ENCODE measurements at places on chromosomes 7 and 10.

GRCh38 chr10:78455811-78456210 is 422.1 kb downstream of the RPS24 start:
- DNase-seq: no peak

- no peak for DNase-seq
Observed at GRCh38 chr7:38329340-38329739, 55.9 kb upstream of the TARP start.

DNA sequence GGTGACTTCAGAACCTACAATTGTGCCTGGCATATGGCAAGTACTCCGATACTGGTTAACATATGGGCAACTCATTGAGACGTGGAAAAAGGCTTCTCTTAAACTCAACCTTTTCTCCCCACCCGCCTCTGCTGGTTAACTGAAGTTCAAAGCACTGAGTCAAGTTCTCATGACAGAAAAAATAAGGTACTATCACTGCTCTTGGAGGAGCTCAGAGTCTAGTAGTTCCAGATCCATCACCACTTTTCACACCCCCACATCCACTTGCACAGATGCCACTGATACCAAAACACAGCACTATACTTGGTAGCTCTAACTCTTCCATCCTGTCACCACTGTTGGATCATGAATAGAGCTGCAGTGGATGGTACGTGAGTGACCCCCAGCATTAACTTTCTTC is 36.2 kb downstream of the CCDC6 start:
- DNase-seq: no peak

GRCh38 chr7:23971031-23971430 is 261.0 kb downstream of the STK31 start:
- no peak for DNase-seq

GRCh38 chr10:103699611-103700435 is 155.6 kb downstream of the SH3PXD2A start:
- no peak for DNase-seq

DNA sequence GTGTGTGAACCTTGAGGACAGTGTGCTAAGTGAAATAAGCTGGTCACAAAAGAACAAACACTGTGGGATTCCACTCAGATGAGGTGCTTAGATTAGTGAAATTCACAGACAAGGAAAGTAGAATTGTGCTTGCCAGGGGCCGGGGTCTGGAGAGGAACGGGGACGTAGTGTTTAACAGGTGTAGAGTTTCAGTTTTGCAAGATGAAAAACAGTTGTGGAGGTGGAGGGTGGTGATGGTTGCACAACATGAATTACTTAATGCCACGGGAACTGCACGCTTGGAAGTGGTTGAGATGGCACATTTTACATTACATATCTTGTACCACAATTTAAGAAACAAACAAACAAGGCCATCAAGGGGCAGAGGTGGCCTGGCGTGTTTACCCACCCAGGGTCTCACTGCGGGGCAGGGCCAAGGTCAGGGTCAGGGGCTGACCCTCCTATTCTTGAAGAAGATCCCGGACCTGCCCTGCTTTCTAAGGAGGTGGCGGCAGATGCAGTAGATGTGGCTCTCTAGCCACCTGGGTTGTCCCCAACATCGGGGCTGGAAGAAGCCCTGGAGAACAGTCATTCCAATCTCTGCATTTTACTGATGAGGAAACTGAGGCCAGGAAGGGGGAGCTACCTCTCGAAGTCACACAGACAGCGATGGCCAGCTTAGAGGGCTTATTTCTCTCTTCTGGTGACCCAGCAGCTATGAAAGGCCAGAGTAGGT is 91.5 kb upstream of the LRRC4 start:
- no peak for DNase-seq

DNA sequence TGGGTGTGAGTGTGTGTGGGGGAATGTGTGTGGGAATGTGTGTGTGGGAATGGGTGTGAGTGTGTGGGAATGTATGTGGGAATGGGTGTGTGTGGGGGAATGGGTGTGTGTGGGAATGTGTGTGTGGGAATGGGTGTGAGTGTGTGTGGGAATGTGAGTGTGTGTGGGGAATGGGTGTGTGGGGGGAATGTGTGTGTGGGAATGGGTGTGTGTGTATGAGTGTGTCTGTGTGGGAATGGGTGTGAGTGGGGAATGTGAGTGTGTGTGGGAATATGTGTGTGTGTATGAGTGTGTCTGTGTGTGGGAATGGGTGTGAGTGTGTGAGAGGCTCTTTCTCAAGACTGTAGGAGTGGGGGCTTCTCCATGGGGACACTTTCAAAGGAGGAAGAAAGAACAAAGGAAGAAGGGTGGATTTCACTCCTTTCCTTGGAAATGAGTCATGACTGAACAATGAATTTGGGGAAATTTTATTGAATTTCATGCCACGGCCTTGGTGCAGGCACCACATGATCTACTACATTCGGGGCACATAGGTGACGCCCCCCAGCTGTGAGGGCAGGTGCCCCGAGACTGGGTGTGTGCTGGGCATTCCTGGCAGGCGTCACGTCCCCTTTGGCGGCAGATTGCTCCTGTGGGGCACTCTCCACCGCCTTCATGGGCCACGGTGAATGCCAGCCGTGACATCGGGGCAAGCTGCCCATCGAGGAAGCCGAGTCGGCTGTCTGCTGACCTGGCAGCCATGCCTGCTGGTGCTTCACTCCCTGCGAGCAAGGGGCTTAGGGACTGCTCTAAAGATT is 88.8 kb upstream of the INSIG1 start:
- DNase-seq: no peak

GRCh38 chr7:17690030-17690429 is 250.3 kb downstream of the SNX13 start:
- DNase-seq: no peak

DNA sequence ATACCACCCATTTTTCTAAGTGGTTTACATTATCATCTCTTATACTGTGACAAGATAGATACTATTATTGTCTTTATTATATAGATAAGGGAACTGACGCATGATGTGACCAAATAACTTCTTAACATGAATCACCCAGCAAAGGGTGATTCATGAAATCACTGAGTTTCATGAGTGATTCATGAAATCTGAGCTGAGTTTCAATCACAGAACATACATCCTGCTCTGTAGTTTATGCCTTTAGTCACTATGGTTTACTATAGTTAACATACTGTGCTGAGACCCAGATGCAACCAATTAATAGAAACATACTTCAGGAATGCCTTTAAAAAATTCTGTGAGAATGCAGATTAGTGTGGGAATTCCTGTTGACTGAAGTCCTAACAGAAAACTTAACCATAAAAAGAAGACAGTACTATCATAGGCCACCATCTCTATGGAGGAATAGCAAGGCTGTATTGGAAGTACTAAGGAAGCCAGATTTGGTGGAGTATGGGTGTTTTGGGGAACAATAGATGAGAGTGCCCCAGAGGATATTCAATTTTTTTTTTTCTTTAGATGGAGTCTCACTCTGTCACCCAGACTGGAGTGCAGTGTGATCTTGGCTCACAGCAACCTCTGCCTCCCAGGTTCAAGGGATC is 43.1 kb upstream of the SEMA3A start:
- DNase-seq: no peak

GRCh38 chr7:35792873-35793489 is 7.9 kb upstream of the SEPTIN7 start:
- no peak for DNase-seq

DNA sequence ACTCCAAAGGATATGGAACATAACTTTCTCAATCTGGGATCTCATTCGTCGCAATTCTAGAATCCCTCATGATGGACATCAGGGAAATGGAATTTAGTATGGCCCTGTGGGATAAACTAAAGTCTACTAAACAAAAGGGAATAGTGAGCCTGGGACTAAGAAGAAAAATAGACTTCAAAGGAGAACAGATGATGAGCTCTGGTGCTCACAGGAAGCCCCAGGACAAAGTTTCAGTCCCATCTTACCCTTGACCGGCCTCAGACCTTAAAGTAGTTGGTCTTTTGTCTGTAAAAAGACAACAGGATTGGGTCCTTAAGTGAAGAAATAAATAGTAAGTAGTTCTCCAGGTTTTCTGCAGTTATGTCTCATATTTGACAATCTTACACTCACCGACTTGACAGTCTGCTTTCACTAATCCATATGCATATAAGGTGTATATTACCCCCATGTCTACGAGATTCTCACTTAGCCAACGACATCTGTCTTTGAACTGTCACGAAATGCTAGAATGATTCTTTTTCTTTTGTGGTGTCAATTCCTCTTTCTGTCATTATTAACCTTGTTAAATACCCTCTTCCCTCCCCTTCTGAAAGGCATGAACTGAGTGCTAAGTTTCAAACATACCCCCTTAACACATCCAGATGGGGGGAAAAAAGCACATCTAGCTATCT is 10.9 kb upstream of the IKZF1 start:
- no peak for DNase-seq

- DNase-seq: no peak
Observed at GRCh38 chr10:94205396-94205831, 157.3 kb downstream of the NOC3L start.

DNA sequence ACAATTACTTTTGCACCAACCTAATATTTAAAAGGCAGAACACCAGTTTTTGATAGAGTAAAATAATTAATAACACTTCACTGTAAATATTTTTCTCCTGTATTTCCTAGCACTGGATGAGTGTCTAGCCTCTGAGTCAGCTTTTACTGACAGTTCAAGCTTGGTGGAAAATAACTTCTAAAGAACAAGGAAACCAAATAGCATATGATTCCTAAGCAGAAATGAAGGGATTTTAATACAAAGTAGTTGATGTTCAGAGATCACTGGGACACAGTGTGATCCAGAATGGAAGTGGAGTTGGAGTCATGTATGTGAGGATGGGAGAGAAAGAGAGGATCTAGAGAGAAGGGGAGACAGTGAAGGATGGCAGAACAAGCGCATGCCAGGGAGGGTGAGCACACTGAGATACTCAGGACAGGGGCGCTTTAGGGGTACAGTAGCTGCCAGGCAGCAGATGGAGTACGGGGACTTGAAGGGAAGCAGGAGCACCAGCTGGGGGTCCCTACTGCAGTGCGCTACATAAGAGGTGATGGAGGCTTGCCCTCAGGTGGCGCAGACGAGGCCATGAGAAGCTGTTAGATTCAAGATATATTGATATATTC is 117.9 kb upstream of the KLF6 start:
- no peak for DNase-seq

DNA sequence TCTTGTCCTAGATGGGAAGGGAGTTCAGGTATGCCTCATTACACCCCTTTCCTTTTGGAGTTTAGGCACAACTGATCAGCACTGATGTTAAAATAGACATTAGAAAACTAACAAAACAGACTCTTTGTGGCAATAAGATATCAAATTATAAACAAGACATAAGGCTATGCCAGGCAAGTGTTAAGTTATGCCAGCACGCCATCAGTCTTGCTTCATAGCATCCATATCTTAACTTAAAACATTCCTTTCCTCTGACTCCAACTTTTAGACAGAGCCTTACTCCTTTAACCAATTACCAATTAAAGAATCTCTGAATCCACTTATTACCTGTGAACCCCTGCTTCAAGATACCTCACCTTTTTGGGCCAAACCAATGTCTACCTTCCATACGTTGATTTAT is 126.2 kb upstream of the ETV1 start:
- DNase-seq: no peak

DNA sequence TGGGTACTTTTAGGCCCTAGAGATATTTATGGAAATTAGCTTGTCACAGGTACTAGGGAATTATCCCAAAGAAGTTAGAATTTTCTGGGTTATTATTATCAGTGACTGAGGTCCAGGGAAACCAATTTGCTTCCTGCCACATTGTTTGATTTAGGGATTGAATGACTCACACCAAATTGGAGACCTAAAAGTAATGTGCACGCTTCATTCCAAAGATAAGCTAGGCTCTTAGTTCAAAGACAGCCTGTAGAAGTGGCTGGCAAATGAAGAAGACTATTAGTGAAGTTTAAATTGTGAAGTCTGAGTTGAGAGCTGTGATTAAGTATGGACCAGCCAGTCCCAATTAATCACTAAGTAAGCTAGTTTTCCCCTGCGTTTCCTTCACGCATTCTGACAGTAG is 188.1 kb upstream of the MYO3A start:
- no peak for DNase-seq

DNA sequence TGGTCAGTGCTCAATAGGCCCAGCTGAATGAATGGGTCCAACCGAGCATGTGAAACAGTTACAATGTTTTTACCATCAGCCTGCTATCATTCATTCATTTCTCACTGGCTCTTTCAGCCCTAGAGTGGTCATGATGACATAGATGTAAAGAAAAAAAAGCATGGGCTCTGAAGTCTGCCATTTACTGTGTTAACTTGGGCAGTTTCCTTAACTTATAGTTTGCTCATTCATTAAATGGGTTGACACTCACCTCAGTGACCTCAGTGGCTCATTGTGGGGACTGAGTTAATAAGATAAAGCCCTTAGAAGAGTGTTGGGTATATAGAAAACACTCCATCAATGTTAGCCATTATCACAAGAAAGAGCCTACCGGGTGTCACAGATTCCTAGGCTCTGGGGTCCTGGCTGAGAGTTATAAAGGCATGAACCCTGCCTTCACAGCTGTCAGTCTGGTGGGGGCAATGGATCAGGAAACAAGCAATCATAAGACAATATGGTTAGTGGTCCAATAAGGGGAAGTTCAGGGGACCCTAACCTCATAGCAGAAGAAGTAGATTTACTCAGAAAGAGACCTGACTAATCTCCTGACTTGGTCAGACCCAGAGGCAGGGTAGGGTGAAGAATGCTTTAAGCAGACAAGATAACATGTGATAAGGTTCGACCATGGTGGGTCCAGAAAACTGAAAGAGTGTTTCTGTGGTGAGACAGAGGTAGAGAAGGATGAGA is 29.7 kb upstream of the GPAM start:
- DNase-seq: no peak

GRCh38 chr7:818031-818699 is 14.1 kb upstream of the SUN1 start:
- DNase-seq: no peak

GRCh38 chr7:82044497-82045080 is 274.7 kb upstream of the HGF start:
- peak; percentile 74 for DNase-seq

- DNase-seq: no peak
Observed at GRCh38 chr7:140873434-140873833, 51.3 kb downstream of the BRAF start.

DNA sequence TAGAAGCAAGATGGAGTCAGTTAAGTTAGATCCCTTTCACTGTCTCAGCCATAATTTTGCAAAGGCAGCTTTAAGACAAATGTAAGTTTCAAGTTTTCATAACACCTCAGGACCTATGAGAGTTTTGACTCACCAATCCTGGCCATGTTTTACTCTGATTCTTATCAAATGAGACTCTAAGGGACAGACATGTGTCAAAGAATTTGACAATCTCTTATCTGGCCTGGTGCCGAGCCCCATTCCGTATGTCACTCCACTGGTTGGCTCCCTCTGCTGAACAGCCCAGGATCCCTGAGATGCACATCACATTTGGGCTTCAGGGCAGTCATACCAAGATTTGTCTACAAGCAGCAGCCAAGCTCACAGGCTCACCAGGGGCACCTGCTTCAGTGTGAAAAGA is 187.6 kb upstream of the STK17A start:
- no peak for DNase-seq
